Activated T-helper 2 cell treated with anti-CD3 and anti-CD28 coated beads, Interferon-gamma antibody, Interleukin-2, Interleukin-4, amounts not matched to agents 10 μg/mL and 5 μg/mL and 100 μg/mL, durations not matched to agents 14 hours and 24 hours and 36 hours (primary cell): ENCODE measurements at places on chromosomes 3 and 15.

GRCh38 chr3:71395470-71395869, 188.1 kb downstream of the FOXP1 start:
- DNase-seq: no peak

- DNase-seq: no peak
These were observed 36.3 kb downstream of the SRGAP3 start for GRCh38 chr3:9213019-9213634.

DNA sequence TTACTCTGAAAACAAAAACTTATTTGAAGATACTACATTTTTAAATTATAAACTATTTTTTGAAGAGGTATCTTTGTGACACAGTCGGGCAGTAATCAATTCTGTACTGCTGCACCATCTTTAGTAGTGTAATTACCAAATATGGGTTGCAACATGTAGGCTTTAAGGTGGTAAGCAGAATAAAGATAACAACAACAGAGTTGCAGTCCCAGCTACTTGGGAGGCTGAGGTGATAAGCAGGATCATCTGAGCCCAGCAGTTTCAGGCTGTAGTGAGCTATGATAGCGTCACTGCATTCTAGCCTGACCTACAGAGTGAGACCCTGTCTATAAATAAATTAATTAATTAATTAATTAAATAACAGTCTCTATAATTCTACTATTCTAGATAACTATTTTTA, 6.0 kb downstream of the PLOD2 start:
- DNase-seq: no peak

DNA sequence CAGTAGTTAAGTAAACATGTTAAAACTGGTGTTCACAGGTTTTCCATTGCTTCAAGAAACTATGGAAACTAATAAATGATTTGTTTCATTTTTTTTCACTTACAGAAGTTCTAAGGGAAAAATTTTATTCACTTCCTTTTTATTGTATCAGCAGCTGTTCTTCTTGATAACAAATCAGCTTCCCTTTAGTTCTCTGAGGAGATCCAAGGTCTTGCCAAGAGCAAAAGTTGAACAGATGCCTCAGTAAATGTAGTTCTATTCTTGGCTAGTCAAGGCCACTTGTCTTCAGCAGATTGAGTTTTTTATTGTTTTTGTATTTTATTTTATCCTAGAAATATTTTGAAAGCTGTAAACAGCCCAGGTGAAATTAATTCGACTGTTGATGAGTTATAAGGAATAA, 41.8 kb downstream of the KCNH8 start:
- DNase-seq: no peak

DNA sequence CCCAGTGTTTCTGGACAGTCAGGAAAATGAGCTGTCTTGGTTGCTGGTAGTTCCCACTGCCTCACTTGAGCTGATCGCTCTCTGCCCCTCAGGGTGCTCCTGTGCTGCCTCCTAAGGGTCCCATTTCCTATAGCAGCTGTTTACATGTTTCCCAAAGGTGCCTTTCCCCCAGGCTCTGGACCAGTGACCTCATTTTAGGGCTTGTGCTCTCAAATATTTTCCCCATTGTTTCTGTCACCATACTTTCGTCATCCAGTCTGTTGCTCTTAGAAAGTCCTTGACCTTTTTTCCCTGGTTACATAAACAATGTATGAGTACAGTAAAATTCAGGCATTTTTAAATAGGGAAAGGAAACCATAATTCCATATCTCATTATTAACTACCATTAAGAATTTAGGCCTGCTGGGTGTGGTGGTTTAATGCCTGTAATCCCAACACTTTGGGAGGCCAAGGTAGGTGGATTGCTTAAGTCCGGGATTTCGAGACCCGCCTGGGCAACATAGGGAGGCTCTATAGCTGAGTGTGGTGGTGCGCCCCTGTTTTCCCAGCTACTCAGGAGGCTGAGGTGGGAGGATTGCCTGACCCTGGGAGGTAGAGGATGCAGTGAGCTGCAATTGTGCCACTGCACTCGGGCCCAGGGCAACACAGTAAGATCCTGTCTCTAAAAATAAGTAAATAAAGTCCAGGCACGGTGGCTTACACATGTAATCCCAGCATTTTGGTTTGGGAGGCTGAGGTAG, 11.7 kb downstream of the RAD54L2 start:
- DNase-seq: no peak

DNA sequence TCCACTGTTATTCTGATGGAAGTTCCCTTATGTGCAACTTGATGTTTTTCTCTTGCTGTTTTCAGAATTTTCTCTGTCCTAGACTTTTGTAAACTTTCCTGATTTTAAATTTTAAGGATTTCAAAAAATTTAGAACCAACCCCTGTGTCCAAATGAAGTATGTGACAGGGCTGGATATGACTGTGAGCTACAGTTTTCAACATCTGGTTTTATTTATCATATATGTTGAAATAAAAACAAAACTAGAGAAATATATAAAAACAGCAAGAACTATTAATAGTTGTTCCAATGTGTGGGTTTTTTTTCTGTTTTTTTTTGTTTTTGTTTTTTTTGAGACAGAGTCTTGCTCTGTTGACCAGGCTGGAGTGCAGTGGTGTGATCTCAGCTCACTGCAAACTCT, 47.4 kb upstream of the PSMD6 start:
- no peak for DNase-seq

- DNase-seq: no peak
These were observed 261.6 kb upstream of the LYSMD4 start for GRCh38 chr15:99994849-99995248.

DNA sequence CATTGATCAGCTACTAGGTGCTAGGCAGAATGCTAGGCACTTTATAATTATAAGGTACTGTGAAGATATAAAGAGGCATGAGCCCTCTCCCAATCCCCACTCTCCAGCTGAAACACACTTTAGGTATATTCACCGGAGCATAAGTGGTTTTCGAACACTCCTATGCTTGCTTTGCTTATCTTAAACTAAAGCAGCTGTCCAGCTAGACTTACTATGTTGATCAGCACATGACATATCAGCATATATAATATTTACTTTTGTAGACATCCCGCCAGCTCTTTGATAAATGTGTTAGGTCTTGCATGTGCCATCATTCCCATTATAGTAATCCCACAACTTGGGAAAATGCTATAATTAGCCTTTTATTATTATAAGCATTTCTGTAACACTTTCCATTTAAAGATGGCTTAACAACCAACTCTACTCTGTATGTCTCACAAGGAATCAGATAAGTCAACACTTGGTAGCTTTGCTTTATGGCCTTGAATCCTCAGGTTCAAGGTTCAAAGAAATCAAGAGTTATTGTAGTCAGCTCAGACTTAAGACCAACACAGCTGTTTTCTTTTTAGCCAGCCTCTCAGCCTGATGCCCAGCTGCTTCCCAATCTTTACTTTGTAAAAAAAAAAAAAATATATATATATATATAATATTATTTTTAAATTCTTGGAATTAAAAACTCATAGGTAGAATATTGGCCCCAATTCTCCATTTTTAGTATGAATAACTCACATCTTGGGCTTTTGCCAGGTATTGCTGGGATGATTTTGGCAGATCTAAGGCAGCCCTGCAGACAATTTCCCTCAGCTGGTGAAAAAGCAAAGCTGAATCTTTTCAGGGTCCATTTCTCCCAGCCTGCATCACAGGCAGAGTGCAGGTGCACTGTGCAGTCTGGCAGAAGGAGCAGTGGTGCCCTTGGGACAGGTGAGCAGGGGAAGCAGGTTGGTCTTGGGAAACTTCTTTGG, 104.2 kb downstream of the THRB start:
- no peak for DNase-seq

GRCh38 chr15:55758580-55758986, 15.6 kb upstream of the PRTG start:
- DNase-seq: no peak

DNA sequence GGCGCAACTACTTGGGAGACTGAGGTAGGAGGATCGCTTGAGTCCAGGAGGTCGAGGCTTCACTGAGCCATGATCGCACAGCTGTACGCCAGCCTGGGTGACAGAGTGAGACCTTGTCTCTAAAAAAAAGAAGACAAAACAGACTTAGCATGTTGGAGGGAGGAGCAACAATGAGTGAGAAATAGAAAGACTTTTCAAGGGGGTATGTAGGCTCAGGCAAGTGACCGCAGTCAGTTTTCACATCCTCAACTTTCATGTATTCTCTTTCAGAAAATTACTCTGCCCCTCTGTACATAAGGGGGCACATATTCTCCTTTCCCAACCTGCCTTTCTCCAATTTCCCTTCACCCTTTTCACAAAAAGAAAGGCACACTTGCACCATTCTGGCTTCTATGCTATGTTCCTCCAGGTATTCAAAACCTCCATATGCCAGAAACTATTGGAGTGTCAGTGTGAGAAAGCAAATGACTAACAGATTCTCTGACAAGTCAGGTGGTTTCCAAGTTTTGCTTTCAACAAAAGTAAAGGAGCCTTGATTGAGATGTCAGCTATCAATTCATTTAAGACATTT, 7.6 kb downstream of the NSUN3 start:
- no peak for DNase-seq

- DNase-seq: no peak
These were observed 23.5 kb downstream of the MAGEF1 start for GRCh38 chr3:184688251-184688881.

DNA sequence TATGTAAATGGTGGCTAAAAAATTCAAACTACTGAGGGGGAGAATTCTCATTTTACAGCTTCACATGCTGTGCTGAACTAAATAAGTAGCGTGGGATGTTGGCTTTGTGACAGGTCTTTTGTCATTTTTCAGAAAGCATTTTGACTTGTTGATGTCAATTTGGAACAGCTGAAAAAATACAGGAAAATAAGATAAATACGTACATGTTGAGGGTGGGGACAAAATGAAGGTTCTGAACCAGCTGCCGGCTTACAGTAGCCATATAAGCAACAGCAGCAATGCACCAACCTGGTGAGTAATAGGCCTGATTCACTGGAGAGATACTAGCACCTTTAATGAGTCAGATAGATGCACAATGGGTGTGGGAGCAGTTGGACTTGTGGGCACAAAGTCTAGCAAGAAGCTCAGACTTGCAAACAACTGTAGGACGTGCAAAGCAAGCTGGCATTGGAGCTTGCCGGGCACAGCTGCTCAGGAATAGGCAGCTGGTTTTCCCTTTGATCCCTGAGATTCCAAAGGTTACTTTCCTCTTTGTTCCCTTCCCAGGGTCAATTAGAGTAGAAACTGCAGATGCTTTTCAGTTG, 12.9 kb downstream of the B3GNT5 start:
- no peak for DNase-seq

DNA sequence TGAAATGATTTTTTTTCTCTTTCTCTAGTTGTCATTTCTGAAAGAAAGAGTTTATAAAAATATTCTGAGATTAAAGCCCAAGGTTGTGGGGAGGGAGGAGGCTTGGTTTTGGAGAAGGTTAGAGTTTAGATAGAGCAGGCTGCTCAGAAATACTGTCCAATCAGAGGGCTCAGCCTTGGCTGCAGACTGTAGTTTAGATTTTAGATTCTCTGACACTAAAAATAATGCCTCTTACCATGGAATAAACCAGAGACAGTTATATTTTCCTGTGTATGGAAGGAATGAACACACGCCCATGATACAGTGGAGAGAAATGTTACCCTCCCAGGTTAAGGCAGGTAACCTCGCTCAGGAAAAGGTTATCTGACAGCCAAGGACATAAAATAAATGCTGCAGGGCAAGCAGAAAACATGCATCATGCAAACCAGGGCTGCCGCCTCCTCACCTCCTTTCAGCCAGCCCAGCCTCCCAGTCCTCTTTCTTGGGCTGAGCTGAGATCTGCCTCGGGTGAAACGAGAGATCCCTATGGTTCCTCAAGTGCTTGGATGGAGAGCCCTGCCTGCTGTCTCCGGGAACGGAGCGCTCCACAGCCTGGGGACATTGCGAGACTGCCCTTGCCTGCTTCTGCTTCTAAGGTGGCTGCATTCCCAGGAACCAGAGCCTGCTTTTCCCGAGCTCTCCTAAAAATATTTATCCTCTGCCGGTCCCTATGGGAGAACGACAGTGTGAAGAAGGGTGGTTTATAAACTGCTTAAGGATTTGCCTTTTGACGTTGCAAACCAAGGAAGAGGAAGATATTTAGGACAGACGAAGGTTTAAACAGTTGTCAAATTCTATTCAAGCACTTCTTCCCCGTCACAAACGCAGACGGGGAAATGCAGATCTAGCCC, 848 bp downstream of the NCEH1 start:
- DNase-seq: no peak

- DNase-seq: no peak
These were observed 75.7 kb downstream of the KLHL25 start for GRCh38 chr15:85718981-85719380.

GRCh38 chr3:61820306-61820992, 259.1 kb downstream of the PTPRG start:
- DNase-seq: no peak

DNA sequence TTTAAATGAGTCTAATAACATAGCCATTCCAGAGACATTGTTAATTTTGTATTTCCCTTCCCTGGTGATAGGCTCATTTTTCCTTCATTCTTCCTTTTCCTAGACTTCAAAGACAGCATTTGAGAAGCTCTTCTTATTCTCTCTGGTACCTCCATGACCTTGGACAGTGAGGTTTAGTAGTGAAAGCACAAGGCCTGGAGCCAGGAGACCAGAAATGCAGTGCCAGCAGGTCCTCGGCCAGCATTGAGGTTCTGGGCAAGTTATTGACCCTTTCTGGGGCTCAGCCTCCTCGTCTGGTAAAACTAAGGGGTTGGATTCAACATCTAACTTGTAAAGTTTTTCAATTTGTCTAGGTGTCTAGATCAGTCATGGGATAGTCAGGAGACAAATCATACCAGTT, 146.9 kb downstream of the SV2B start:
- DNase-seq: no peak

DNA sequence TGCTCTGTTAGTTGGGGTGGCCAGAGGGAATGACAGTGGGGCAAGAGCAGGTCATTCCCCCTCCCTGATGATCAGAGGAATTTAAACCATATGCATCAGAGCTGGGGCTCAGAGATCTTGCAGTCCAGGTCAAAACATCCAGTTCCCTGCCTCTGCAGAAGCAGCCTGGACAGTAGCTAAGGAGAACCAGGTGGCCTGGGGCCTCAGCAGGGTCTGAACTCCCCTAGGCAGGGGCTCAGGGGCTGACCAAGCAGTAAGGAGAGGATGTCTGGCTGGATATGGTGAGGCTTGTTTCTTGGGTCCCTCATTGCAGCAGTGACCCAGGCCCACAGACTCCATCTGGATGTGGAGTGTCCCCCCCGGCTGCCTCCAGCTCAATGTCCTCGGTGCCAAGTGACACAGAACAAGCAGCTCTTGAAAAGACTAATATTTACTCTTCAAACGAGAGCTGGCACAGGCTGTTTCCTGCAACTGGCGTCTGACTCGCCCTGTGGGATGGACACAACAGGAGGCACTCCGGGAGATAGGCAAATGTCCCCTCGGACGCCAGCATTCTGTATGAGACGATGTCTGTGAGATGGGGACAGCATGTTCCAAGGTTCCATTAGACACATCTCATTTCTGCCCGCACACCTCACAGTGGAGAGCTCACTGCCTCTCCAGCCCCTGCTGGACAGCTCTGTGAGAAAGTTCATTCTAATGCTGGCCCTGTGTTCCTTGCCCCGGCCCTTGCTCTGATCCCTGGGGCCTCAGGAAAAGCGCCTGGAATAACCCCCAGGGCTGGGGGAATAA, 37.1 kb downstream of the SEC22C start:
- DNase-seq: no peak

GRCh38 chr15:99054025-99054387, 46.4 kb upstream of the PGPEP1L start:
- DNase-seq: no peak
